ENCODE measurements at places on chromosomes 5 and 9.
A peak's percentile ranks its signal among the peaks of the same experiment; 100 is the strongest.

DNA sequence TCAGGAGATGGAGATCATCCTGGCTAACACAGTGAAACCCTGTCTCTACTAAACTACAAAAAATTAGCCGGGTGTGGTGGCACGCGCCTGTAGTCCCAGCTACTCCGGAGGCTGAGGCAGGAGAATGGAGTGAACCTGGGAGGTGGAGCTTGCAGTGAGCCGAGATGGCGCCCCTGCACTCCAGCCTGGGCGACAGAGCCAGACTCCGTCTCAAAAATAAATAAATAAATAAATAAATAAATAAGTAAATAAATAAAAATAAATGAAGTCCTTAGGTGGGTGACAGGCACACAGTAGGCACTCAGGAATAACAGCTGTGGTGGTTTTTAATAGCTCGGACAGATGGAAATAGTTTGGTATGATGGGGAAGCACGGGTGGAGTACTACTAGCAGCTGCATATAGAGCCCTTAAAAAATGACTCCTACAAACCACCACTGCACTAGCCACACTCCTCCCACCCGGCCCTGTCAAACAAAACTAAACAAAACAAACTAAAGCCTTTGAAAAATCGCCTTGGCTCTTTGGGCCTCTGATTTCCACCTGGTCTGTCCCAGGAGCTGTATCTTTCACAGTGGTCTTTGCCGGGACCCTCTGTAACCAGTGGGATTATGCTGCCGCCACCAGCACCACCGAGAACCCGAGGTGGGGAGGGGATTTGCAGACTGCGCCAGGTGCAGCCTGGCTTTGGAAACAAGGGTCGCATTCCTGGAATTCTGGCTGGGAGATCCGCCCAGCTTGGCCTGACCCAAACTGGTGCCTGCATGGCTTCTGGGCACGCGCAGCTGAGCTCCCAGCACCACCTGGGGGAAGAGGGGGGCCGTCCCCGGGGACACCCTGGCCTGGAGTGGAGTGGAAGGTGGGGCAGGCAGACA is 5.1 kb upstream of the WDR5 start:
- DNase-seq: no peak

- DNase-seq: no peak
These were observed 19.9 kb downstream of the TLR4 start for GRCh38 chr9:117723986-117724625.

GRCh38 chr5:134420343-134420742 is 8.7 kb upstream of the CDKN2AIPNL start:
- DNase-seq: peak; percentile 40

DNA sequence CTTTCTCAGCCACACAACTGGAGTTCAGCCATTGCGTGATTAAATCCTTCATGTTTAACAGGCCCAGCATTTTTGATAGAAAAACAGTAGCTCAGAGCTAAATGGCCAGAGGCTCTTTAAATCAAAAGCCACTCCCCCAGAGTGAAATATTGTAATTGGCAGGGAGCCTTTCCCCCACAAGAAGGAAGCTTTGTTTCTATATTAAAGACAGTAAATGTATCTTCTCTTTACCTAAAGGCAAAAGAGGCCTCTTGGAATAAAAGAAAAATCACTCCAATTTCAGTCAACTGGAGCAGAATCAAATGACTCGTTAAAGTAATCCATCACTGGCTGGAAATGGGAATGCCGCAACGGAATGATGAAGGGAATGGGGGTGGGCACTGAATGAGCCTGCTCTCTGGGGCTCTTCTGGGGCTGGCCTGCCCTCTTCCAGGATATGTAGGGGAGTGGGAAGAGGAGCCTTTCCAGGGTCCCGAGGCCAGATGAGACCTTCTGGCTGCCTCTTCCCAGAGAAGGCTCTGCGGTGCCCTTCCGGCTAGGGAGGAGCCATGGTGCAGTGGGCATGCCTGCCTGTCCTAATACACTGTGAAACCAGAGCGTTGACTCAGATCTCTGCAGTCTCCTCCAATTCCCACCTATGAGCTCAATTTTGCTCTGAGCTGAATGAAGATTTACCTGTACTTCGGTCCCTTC is 45.2 kb downstream of the ANKDD1B start:
- peak; percentile 68 for DNase-seq

DNA sequence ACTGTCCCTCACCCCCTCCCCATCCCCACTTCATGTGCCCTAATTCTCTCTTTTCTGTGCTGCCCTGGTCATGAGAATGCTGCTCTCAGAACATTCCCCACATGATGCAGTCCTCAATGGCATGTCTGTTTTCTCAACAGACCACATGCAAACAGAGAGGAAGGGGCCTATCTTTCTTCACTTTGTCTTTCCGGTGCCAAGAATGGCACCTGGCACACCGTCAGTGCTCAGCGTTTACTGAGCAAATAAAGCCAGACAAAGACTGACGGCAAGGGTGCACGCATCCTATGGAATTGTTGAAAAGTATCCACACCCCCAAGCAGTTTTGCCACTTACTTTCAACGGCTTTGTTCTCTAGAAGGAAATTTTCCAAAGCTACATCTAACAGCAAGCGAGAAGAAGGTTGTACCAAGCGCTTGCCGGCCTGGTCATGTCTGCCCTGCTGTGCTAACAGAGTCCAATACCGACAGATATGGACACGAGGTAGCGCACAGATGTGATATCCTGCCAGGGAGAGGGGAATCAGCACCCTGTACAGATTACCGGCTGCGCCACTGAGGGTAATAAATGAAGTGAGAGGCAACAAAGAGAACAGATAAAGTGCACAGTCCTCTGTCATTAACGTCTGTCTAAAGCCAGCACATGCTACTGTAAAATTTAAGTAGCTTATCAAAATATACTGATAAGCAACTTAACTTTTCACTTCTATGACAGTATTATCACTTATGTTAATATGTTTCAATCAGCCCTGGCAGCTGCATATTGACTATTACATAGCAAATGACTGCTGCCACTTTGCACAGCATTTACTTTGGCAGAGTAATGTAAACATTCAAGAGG is 251.7 kb downstream of the DENND1A start:
- DNase-seq: no peak

DNA sequence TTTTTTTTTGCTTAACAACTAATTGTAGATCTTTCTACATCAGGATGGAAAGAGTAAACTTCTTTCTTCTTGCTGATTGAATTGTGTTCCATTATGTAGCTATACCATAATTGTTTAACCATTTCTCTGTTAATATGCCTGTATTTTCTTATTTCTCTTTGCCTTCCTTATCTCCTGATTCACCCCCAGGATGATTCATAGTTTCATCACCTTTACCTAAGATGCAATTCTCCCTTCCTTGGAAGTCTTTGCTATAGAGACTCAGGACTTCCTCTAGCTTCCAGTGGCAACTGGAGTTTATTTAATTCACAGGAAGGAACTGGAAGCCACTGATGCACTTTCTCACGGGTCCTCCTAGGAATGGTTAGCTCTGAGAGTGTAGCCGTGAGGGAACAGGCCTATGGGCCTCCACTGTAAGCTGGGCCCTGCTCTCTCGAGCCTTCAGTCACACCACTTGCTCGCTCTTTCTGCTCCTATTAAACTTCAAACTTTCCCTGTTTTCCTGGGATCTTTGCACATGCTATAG is 83.1 kb downstream of the FGF1 start:
- DNase-seq: peak; percentile 26

DNA sequence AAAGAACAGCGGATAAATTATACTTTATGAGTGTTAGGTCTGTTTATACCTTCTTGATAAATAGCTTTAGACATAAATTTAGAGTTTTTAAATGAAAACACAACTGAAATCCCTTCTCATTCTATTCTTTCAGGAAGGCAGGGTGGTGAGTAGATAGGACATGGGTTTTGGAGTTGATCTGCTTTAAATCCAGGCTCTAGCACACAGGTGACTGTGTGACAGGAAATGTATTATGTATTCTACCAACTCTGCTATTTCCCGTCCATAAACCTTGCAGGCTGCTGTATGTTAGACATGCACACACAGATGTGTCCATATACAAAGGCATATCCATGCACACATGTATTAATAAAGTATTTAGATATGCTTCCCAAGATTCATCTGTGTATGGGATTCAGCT is 19.3 kb upstream of the CARTPT start:
- no peak for DNase-seq

DNA sequence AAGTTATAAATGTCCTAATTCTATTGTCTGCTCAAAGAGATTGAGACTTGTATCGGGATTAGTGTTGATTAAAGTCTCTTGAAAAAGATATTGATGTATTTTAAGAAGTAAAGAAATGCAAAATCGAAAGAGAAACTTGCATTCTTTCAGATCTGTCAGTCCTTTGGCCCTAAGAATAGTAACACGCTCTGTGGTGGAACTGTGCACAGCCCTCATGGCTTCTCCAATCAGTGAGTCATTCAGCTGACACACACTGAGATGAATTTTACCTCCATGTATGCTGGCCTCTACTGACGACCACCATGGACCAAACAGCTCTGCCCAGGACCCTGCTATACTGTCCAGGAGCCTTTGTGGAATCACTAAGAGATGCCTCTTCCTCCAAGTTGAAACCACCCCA is 232.4 kb downstream of the ESM1 start:
- DNase-seq: peak; percentile 79

DNA sequence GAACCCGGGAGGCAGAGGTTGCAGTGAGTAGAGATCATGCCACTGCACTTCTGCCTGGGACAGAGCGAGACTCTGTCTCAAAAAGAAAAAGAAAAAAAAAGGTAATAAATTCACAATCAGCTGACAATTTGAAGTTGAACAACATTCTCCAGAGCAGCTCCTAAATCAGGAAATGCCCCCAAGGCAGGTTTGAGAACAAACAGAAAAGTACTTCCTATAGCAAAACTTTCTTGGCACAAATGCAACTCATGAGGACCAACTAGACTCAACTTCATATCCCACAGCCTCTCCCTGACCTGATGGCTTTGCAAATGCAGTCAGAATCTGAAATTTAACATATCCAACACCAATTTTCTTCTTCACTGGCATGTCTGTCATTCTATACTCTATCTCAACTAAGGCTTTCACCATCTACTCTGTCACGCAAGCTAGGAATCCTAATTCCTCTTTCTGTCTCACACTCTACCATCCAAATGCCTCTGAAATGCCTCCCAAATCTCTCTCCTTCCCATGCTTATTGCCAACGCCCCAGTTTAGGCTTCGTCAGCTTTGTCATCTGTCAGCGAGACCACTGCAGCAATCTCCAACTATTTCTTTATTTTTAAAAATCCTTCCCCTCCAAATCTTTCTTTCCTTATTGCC is 113.3 kb downstream of the MAPKAP1 start:
- no peak for DNase-seq

GRCh38 chr9:136624184-136624951 is 38.3 kb upstream of the EGFL7 start:
- DNase-seq: no peak

- peak; percentile 50 for DNase-seq
These were observed 68.9 kb downstream of the COL27A1 start for GRCh38 chr9:114224247-114224610.

- DNase-seq: no peak
These were observed 1.1 kb downstream of the GSN start for GRCh38 chr9:121268851-121269641.

Data from iris pigment epithelial cell (primary cell).